MM.1S (cell line): ENCODE measurements at places on chromosomes 6 and 20.

GRCh38 chr6:19083801-19084200, 696.7 kb downstream of the RNF144B start:
- DNase-seq: no peak

GRCh38 chr20:62118113-62119043, 3.9 kb upstream of the LSM14B start:
- no peak for DNase-seq

GRCh38 chr6:105151644-105152043, 28.2 kb downstream of the POPDC3 start:
- DNase-seq: peak; percentile 87

DNA sequence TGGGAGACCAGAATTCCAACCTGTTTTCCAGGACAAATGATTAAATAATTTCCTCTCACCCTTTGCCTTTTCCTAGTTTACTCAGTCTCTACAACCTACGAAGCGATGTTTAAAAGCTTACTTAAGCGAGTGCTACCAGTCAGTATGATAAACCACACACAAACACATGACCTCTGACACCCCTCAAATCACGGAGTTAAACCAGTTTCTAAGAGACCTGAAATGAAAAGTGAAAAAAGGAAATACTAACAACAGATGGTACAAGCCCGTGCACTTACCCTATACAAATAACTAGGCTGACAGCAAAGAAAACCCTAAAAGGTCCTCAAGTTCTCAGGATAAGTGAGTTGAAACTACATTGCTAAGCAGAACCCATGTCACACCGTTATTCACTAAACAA, 7.7 kb downstream of the TNFRSF21 start:
- peak; percentile 26 for DNase-seq

- no peak for DNase-seq
Observed at GRCh38 chr6:167429353-167429752, 104.5 kb downstream of the TTLL2 start.

GRCh38 chr6:138944412-138944811, 43.6 kb downstream of the REPS1 start:
- no peak for DNase-seq

GRCh38 chr6:155530219-155530834, 74.7 kb upstream of the NOX3 start:
- DNase-seq: peak; percentile 12

DNA sequence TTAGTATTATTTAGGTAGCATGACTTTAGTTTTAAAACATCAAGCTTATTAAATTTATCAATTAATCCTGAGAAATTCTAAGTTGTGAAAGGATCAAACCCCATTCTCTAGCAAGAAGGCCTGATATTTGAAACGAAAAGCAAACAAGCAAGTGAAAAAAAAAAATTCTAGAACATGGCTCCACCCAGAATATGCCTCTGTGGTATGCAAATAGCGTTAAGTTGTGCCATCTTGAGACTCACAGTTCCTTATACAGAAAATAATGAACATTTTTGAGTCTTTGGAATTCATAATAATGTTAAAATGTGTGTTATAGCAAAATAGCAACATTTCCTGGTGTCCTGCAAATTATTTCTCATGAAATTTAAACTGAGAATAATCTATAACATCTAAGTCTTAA, 42.0 kb downstream of the TRDN start:
- DNase-seq: peak; percentile 22

GRCh38 chr6:137651591-137652335, 157.6 kb upstream of the OLIG3 start:
- no peak for DNase-seq

- DNase-seq: no peak
Observed at GRCh38 chr20:62760471-62760855, 35.8 kb upstream of the MRGBP start.

- DNase-seq: no peak
Observed at GRCh38 chr20:32527447-32528055, 57.6 kb downstream of the NOL4L start.

- no peak for DNase-seq
Observed at GRCh38 chr6:69422475-69422874, 374.3 kb downstream of the LMBRD1 start.

DNA sequence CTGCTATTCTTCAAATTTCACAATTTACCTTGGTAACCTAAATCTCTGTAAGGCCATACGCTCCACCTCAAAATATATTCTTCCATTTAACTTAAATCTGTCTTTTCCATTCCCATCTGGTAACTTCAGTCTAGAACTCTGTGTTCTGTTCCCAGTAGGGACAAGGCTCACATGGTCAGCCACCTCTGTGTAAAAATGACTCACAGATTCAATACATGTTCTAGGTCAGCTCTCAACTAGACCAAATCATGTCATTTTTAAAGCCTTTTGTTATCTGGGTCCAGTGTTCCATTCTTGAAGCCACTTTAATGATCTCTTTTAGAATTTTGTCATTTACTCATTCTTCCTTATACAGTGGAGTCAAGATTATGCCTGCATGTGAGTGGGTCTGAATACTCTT, 315.6 kb upstream of the CITED2 start:
- DNase-seq: no peak

- DNase-seq: no peak
Observed at GRCh38 chr20:35972462-35972861, 4.1 kb downstream of the CNBD2 start.

- peak; percentile 35 for DNase-seq
Observed at GRCh38 chr20:33415948-33416347, 14.6 kb upstream of the CDK5RAP1 start.

DNA sequence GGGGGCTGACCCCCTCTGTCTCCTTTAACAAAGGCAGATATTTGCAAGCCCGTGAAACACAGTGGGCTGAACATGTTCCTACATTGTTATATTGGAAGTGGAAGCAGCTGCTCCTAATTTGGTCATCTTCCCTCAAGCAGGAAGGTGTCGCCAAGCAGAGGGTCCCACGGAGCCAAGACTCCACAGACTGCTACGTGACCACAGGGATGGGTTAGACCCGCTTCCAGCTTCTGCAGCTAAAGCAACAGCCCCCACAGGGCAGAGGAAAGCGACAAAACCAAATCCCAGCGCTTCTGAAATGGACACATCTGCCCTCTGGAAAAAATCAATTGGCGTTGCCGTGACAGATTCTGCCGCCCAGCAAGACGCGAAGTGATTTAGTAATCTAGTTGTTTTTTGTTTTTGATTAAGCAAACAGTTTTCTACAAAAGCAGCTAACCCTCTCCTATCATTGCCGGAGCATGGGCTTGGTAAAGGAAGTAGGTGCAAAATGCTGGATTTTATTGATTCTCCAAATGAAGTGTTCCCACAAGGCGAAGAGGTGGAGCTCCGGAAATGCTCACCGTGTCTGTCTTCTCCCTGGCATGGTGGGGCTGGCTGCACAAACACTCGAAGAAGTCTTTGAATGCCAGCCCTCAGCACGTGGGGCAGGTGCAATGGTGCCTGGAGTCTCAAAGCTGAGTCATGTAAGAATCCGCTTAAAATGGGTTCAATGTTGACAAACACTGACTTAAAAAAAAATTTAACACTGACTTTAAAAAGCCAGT, 79.4 kb upstream of the FRMD1 start:
- DNase-seq: no peak

GRCh38 chr6:147131532-147132128, 72.6 kb upstream of the STXBP5 start:
- DNase-seq: no peak

DNA sequence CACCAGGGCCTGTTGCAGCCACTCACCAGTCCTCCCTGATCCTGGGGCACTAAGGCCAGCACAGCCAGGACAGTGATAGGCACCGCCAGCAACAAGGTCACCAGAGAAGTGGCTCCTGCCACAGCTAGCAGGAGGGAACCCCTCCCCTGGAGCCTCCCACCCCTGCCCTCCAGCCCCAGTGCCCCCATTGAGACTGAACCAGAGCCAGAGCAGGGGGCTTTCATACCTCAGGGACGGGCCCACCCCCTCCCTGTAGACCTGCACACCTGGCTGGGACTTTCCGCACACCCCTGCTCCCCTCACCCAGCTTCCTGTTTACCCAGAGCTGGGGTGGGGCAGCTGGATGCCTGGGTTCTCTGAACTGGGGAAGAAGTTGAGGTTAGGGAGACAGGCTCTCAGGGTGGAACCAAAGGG, at the start of gene LTB:
LTB (minus strand) TSS at position 195 of the 414 bp plus-strand sequence; CDS start at position 188, 7 bp downstream.
- DNase-seq: no peak
